Neuronal stem cell (in vitro differentiated cells): ENCODE measurements at places on chromosomes 16 and 17.

- DNase-seq, result no peak
Observed at GRCh38 chr16:67672739-67673662, 6.4 kb downstream of the C16orf86 start.

- no peak for DNase-seq
Observed at GRCh38 chr17:36131421-36131820, 27.8 kb downstream of the CCL4 start.

GRCh38 chr17:80257716-80258213 is 2.9 kb upstream of the RNF213 start:
- no peak for DNase-seq

GRCh38 chr16:68539711-68540239 is 684 bp downstream of the ZFP90 start:
- no peak for DNase-seq

DNA sequence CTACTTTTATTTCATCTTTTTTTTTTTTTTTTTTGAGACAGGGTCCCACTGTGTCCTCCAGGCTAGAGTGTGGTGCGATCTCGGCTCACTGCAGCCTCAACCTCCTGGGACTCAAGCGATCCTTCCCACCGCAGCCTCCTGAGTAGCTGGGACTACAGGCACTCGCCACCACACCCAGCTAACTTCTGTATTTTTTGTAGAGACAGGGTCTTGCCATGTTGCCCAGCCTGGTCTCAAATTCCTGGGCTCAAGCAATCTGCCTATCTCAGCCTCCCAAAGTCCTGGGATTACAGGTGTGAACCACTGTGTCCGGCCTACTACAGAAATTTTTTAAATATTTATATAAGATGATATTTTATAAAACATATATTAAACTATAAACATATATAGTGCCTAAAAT is 4.8 kb downstream of the MYO18A start:
- no peak for DNase-seq

DNA sequence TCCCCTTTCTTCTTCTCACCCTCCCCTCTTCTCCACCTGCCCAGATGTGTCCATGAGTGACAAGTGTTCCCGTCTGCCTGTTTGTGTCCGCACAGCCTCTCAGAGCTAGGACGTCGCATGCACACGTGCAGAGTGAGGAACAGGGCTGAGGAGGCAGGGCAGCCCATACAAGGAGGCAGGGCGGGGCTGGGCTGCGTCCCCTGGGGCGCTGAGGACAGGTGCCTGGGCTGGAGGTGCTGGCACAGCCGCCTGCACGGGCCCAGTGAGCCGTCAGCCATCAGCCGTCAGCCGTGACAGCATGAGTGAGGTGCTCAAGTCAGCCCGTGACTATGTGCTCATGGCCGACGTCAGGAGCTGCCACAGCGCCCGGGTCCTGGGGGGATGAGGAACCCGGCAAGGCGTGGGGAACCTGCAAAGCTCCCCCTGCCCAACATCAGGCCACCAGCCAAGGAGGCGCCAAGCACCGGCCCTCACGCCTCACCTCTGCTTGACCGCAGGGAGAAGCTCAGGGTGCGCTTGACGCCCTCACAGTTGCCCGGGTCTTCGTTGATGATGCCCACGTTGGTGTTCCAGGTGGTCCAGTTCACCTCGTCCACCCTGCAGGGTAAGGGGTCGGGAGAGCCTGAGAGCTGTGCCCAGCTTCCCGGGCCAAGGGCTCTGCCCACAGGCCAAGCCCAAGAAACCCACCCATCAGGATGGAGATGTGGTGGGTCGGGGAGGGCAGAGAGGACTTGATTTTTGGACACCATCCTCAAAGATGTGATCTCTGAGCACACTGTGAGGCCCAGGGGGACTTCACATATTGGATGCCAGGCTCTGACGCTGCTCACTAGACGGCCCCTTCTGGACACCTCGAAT is 13.7 kb upstream of the TRPV3 start:
- DNase-seq, result no peak

DNA sequence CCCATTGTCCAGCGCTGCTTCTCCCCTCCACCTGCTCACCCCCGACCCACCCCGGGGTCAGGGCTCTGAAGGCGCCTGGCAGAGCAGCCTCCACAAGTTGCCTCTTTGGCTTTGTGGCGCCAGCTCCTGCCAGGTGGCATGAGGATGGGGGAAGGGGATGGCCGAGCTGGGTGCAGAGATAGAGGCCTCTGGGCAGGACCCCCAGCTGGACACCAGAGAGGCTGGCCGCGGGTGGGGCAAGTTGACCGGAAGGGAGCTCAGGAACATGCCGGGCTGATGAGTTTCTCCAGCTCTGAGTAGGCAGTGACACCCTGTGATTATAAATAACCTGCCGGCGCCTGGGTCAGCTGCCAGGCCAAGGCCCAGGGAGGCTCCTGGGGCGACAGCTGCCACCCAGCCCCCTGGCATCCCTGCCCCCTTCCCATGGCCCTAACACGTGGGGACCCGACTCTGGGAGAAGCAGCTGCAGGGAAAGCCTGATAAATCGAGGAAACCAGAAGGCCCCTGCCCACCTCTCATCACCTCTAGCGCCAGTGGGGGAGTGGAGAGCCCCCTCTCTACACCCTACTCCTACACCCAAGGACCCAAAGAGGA is 729 bp downstream of the P2RX5 start:
- no peak for DNase-seq

DNA sequence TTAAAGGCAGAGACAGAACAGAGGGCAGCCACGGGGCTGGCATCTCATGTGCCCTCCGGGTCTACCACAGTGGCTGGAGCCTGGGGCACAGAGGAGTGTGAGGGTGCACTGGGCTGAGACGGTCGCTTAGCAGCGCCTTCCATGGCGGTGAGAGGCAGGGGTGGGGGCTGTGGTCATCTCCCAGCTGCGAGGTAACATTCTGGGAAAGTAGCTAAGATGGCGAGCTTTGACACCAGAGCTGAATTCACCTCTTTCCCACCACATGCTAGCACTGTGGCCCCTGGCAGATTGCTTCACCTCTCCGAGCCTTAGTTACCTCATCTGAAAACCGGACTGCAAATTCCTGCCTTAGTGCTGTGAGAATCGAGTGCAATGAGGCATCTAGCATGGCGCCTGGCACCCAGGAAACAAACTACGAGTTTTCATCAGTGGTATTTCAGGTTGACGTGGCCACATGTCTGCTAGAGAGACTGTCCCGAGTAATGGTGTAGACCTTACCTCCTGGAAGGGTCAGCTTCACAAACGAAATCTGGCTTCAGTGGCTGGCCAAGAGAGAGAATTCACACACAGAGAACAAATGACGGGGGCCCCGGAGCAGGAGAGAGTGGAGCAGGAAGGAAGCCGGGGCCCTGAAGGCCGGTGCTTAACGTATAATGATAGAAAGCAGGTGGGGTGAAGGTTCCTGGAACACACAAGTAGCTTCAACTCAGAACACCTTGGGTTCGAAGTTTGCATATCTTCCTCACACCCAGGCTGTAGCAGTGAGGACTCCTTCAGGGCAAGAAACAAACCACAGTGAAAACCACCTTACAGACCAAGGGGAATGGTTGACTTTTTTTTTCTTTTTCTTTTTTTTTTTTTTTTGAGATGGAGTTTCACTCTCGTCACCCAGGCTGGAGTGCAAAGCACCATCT is 63.9 kb upstream of the RPH3AL start:
- DNase-seq, result no peak

DNA sequence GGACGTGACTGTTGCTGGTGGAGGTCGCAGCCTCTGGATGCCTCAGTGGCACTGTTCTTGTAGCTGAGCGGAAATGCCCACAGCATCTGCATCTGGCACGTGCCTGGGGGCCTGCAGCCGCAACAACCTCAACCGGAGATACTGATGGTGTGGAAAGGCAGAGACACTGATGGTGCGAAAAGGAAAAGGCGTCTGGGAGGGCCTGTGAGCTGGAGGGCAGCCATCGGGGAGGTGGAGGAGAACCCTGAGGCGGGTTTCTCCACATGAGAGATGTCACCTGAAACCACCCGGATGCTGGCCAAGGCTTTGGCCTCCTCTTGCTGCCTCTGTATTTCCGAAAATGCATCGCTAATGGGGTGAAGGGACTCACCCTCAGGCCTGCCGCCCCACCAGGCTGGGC is 284.8 kb upstream of the WSB1 start:
- DNase-seq, result no peak

GRCh38 chr17:37493249-37494027 is 3.7 kb downstream of the DUSP14 start:
- no peak for DNase-seq

DNA sequence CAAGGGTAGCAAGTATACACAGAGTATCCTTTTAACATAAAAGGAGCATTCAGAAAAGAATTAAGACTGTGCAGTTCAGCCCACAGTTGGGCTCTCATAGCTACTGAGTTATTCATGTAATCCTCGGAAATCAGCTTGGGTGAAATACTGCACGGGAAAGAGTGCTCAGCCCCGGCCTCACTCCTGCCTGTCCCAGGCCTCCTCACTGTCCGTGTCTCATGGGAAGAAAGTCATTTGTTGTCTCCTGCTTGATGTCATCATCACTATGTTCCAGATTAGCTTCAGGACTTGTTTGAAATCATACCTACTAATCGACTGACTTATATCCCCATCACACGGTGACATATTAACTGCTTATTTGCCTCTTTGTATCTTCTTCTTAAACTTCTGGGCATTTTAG is 223.3 kb upstream of the CHMP6 start:
- DNase-seq, result no peak

DNA sequence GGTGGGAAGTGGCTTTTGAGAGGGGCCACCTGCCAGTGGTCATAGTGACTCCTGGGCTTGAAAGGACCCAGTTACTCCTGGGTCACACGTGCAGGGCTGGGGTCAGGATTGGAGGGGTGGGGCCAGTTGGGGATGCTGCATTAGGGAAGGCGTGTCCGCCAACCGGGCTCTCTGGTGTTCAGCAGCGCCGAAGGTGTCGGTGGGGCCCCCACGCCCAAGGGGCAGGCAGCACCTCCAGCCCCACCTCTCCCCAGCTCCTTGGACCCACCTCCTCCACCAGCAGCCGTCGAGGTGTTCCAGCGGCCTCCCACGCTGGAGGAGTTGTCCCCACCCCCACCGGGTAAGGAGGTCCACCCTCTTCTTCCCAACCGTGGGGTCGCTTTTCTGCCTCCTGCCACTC is 9.5 kb downstream of the ABI3 start:
- no peak for DNase-seq

- DNase-seq, result no peak
Observed at GRCh38 chr16:9170470-9170869, 79.0 kb downstream of the HAPSTR1 start.

DNA sequence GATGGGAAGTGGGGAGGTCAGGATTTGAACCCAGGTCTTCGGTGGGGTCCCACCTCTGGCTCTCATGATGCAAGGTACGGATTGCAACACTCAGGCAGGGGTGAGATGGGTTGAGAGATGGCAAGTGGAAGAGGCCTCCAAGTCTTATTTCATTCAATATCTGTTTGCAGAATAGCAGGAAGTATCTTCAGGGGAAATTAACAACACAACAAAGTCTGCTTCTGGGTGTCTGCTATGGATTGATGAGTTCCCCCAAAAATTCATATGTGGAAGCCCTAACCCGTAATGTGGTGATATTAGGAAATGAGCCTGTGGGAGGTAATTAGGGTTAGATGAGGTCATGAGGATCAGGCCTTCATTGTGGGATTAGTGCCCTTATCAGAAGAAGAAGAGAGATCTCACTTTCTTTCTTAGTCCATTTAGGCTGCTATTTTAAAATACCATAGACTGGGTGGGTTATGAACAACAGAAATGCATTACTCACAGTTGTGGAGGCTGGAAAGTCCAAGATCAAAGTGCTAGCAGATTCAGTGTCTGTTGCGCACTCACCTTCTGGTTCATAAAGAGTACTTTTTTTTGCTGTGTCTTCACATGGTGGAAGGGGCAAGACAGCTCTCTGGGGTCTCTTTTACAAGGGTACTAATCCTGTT is 4.4 kb upstream of the CD300H start:
- DNase-seq, result no peak
